ENCODE measurements at places on chromosomes 3 and 15.
A peak's percentile ranks its signal among the peaks of the same experiment; 100 is the strongest.

- DNase-seq = no peak
Observed at GRCh38 chr3:156665291-156665690, 9.1 kb upstream of the TIPARP start.

- no peak for DNase-seq
Observed at GRCh38 chr3:42946050-42946449, 33.1 kb upstream of the GASK1A start.

- no peak for DNase-seq
Observed at GRCh38 chr3:109596991-109597390, 259.6 kb upstream of the DPPA4 start.

- DNase-seq = no peak
Observed at GRCh38 chr3:152818027-152818426, 16.9 kb upstream of the P2RY1 start.

GRCh38 chr3:151011427-151011826, 38.9 kb upstream of the CLRN1 start:
- no peak for DNase-seq

DNA sequence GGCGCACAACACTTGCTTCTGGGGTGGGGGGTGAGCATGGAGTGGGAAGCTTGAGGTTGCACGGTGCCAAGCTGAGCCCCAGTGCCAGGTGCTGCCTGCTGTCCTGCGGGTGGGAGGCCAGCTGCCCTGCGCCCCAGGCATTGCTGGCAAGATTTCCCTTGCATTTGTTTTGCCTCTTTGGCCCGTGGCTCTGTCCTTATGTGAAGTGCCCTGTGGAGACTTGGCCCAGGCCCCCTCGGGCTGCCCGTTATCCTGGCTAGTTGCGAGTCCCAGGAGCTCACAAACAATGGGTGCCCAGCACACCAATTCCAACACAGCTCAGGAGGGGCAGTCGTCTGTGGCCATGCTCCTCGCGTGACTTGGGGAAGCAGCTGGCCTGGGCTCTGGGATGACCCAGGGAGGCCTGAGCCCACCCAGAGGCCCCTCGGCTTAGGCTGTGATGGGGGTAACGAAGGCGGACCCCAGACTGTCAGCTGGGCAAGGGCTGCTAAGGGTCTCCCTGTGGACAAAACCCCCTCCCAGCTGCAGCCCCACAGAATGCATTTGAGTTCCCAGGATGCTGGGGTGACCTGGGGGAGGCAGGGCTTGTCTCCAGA, 5.9 kb downstream of the C3orf22 start:
- DNase-seq = no peak

- DNase-seq = peak; percentile 5
Observed at GRCh38 chr3:172201136-172201869, 161.9 kb downstream of the FNDC3B start.

GRCh38 chr3:53149006-53149690, 11.9 kb upstream of the PRKCD start:
- DNase-seq = no peak

GRCh38 chr3:14404631-14405359, 2.4 kb downstream of the SLC6A6 start:
- DNase-seq = no peak

- DNase-seq = no peak
Observed at GRCh38 chr15:35728219-35728940, 182.4 kb upstream of the DPH6 start.

- no peak for DNase-seq
Observed at GRCh38 chr3:124429129-124429815, 301.0 kb upstream of the UMPS start.

- DNase-seq = no peak
Observed at GRCh38 chr3:138082992-138083386, 32.4 kb downstream of the DZIP1L start.

- DNase-seq = no peak
Observed at GRCh38 chr15:72197460-72198355, at the start of gene GRAMD2A. TSS of gene GRAMD2A (minus strand) at chr15:72197787.

GRCh38 chr3:100709842-100710260, 557 bp downstream of the TFG start:
- no peak for DNase-seq

- no peak for DNase-seq
Observed at GRCh38 chr3:44130249-44130648, 111.4 kb upstream of the TOPAZ1 start.

- no peak for DNase-seq
Observed at GRCh38 chr3:153232851-153233271, 70.8 kb downstream of the RAP2B start.

GRCh38 chr15:74421302-74422245, 12.2 kb downstream of the SEMA7A start:
- DNase-seq = peak; percentile 77

DNA sequence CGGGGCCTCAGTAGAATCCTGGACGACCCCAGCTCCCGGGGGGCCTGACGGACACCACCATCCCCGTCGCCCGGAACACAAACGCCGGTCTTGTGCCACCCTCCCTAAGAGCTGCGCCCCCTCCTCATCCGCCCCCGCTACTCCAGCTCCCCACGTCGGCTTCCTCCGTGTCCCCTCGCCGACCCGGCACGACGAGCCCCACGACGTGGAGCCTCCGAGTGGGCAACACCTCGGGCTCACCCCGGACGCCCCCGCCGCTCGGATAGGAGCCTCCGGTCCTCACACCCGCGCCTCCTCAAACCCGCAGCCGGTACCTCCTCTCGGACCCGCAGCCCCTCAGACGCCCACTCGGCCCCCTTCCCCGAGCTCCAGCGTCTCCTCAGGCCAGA, 525 bp downstream of the NPTN start:
- DNase-seq = no peak

- DNase-seq = no peak
Observed at GRCh38 chr15:40028853-40029252, 10.1 kb downstream of the SRP14 start.

GRCh38 chr15:34682674-34683073, 72.1 kb downstream of the GJD2 start:
- DNase-seq = no peak

- DNase-seq = no peak
Observed at GRCh38 chr15:25185156-25185710, 230.4 kb downstream of the SNRPN start.

DNA sequence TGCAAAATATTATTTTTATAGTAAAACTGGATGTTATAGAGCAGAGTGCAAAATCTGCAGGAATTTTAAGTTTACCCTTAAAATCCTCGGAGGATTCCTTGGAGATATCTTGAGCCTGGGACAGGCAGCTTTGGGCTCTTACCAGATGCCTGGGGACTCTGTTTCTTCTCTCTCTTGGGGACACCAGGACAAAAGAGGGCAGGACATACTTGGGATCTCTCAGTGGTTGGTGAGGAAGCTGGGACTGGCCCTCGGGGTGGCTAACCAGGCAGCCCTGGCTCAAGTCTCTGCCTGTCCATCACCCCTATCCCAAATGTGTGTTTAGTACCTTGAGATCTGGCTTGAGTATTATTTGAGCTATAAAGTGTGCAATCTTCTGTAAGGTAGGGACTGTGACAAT, 38.6 kb downstream of the TKT start:
- DNase-seq = no peak

GRCh38 chr3:11159421-11159904, 5.2 kb downstream of the HRH1 start:
- no peak for DNase-seq

- no peak for DNase-seq
Observed at GRCh38 chr3:71491154-71491752, 92.3 kb downstream of the FOXP1 start.

DNA sequence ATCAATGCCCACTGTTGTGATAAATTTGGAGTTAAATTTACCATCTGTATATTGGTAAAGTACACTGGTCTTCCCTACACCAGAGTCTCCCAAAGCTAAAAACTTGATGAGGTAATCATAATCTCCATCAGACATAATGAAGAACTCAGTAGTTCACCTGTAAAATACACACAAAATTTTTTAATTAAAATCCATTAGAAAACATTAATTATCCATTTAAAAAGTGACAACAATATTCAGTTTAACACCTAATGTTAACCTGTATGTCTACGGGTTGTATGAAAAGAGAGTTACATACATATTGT, 38.0 kb upstream of the RSL24D1 start:
- DNase-seq = no peak

DNA sequence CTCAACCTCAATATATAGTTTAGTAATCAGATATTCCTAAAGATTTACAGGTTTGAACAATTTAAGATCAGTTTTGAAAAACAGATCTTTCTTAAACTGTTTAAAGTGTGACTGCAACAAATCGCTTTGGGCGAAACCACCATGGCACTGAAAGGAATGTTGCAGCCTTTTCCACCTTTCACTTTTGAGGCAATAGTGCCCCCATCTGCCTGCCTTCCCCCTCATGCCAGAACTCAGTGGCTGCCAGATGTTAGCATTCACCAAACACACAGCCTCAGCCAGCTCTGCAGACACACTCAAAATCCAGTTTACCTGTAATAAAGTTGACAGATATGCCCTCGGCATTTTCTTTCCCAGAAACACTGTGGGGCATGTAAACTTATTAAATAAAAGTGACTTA, 3.3 kb downstream of the LYSMD4 start:
- DNase-seq = no peak

DNA sequence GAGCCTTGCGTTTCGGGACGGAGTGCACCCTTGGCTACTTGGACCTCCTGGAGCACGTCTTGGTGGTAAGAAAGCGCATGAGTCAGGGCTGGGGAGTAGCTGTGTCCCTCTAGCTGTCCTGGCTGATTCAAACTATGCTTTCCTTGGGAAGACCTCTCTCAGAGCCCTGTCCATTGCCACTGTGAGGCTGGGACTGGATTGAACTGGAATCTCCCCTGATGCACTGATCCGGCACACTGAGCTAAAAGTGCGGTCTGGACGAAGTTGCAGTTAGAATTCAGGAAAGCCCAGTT, 232.6 kb upstream of the TPM1 start:
- DNase-seq = no peak

GRCh38 chr15:63986751-63987341, 59.4 kb downstream of the DAPK2 start:
- DNase-seq = no peak

- no peak for DNase-seq
Observed at GRCh38 chr15:100306098-100306497, 35.7 kb downstream of the ADAMTS17 start.

GRCh38 chr3:78951342-78951945, 816.4 kb downstream of the ROBO1 start:
- DNase-seq = no peak

DNA sequence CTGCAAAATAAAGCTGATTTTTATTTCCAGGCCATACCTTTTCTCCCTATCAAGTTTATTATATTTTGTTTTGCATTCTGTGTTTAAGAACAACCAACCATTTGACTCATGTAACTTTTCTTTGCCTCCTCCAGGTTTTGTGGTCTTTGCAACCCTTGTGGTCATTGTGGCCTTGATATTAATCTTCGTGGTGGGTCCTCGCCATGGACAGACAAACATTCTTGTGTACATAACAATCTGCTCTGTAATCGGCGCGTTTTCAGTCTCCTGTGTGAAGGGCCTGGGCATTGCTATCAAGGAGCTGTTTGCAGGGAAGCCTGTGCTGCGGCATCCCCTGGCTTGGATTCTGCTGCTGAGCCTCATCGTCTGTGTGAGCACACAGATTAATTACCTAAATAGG, 27.6 kb downstream of the NIPA2 start:
- no peak for DNase-seq

DNA sequence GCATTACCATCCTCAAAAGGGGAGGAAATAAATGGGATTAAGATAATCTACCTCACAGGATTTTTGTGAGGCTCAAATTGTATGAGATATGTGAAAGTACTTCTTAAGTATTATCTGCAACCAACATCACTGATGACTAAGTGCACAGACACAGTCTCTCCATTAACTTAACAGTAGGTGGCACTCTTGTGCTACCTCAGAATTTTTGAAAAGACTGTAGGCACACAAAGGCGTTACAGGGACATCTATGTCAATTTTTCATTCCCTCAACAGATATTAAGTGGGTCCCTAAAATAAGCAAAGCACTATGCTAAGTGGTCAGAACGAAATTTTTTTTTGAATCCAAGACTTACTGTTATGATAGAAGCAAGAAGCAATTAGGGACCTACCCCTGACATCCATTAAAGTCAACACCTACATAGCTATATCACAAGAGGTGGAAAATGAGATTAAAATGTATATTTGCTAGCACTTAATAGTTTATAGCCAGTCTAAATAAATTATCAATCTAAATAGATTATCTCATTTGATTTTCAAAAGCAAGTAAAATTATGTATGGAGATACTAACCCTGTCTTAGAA, 52.9 kb downstream of the RYK start:
- no peak for DNase-seq

DNA sequence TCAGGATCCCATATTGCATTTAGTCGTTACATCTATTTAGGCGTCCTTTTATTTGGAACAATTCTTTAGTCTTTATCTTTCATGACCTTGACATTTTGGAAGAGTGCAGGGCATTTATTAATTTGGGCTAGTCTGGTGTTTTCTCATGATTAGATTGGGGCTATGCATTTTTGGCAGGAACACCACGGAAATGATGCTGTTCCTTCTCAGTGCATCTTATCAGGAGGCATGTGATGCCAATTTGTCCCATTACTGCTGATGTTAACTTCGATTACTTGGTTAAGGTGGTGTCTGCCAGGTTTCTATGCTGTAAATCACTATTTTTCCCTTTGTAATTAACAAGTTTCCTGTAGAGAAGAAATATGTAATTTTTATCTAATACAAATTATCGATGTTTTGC, 18.1 kb upstream of the VWA5B2 start:
- no peak for DNase-seq

DNA sequence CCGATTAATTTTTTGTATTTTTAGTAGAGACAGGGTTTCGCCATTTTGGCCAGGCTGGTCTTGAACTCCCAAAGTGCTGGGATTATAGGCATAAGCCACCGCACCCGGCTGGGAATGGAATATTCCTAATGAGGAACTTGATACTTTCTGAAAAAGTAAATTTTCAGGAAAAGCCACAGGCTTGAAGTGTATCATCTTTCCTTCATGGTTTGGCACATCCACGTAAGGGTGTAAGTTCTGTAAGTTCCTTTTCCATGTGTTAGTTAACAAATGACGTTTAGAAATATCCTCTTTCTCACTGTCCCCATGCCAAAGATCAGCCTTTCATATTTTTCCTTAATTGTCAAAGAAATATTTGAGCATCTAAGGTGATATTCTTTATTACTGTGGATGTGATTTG, 24.9 kb downstream of the TMEM45A start:
- no peak for DNase-seq

- peak; percentile 26 for DNase-seq
Observed at GRCh38 chr3:134795746-134796280, 753 bp downstream of the EPHB1 start.

DNA sequence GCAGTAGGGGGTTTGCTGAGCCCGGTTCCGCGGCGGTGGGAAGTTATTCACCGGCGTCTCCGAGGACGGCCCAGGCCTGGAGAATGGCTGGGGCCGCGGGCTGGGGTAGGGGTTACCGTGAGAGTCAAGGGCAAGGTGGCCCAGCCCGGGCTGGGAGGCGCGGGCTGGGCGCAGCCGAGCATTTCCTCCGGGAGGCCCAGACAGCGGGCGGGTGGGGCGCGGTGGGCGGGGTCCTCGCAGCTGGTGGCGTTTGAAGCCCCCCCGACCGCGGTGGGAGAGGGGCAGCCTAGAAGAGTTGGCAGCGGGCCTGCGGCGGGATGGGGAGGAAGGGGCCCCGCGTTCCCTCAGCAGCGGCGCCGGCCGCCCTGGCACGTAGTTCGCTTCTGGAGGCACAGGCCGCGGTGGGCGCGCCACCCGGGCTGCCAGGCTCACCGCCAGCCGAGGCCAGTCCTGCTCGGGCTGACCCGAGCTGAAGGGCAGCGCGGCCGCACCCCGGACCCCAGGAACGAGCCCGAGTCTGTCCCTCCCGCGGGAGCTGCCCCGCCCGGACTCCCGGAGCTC, 960 bp upstream of the KLF13 start:
- peak; percentile 72 for DNase-seq
